ENCODE measurements at places on chromosomes 2 and 18.

DNA sequence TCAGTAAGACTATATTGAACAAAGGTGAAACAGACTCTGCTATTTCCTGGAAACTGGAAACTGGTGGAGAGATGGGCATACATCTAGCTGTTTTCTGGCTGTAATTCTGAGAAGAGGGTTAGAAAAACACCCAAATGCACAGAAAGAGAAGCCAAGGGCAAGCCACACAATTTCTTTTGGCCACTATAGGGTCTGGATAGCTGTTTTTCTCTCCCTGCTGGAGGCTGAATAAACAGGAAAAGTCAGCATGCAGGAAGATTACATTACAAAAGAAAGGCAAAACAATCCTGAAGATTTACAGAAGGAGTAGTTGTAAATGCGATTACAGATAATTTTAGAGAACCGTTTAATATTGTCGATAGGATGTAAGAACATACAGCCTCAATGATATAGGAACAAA is 186.2 kb upstream of the REG3G start:
- no peak for DNase-seq

DNA sequence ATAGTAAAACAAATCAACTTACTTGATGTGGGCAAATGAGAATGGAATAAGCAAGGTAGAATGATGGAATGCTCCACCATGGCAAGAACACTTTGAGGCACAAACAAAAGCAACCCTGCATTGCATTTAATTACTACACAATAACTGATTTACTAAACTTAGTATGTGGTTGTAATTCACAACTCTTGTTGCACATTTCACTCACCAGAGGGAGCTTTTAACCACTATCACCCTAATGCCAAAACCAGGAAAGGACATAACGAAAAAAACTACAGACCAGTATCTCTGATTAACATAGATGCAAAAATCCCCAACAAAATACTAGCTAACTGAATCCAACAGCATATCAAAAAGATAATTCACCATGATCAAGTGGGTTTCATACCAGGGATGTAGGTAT is 659.8 kb downstream of the CPS1 start:
- DNase-seq = no peak

DNA sequence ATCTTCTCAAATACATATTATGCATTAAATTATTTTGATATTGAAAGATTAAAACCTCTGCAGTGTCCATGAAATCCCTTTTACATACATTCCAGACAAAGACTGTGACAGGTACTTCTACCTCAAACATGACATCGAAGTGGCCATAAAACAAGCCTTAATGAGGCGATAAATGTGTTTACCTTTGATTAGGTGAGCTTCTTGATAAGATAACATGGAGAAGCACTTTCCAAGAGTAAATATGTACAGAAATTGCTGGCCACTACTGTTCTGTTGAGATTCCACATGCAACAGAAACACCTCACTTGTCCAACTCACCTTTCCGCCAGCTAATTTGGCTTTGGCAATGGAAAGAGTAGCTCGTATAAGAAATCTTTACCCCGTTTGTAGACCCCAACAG is 55.2 kb downstream of the ZEB2 start:
- no peak for DNase-seq

- no peak for DNase-seq
Measured at GRCh38 chr18:37565101-37565976, at the start of gene CELF4. TSS of gene CELF4 (minus strand) at chr18:37565798.

GRCh38 chr2:28356095-28356911 is 36.4 kb upstream of the FOSL2 start:
- DNase-seq = no peak

- DNase-seq = no peak
Measured at GRCh38 chr2:26011609-26011989, 22.3 kb upstream of the RAB10 start.

DNA sequence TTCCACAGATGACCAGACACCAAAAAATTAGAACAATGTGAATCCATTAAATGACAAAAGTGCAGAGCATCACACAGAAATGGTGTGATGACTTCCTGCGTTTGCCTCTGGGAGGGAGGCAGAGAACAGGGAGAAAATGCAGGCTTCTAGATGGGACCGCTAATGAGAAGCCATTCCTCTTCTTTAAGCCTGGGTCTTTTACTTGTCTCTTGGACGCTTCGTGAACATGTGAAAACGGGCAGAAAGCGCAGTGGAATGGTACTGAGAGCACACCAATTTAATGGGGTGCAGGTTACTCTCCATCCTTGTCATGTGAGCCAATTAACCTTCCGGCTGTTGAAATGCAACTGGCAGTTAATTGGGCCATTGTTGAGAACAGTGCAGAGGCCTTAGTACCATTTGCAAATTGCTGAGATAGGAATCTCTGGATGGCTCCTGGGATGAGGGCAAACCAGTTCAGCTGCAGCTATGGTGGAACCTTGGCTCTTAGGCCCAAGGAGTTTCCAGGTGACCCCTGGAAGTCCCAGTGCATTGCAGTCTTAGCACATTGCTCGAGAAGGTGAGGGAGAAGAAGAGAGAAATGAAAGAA is 210.4 kb upstream of the CXCR4 start:
- no peak for DNase-seq

DNA sequence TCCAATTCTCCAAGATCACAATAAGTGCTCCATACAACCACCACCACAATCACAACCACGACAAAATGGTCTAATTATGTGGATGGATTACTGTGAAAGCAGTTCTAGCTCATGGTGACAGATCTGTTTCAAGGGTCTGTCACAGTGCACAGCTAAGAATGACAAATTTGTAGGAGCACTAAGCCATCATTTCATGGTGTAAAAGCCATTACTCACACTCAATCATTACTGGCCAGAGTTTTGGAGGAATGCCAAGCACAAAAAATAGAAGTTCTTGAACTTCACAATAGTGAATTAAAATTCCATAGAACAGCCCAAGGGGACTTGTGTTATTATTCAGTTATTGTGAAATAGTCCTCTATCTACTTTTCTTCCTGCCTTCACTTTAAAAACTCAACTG is 2.3 kb downstream of the CPS1 start:
- no peak for DNase-seq

GRCh38 chr18:77082316-77082955 is 50.1 kb downstream of the MBP start:
- no peak for DNase-seq

DNA sequence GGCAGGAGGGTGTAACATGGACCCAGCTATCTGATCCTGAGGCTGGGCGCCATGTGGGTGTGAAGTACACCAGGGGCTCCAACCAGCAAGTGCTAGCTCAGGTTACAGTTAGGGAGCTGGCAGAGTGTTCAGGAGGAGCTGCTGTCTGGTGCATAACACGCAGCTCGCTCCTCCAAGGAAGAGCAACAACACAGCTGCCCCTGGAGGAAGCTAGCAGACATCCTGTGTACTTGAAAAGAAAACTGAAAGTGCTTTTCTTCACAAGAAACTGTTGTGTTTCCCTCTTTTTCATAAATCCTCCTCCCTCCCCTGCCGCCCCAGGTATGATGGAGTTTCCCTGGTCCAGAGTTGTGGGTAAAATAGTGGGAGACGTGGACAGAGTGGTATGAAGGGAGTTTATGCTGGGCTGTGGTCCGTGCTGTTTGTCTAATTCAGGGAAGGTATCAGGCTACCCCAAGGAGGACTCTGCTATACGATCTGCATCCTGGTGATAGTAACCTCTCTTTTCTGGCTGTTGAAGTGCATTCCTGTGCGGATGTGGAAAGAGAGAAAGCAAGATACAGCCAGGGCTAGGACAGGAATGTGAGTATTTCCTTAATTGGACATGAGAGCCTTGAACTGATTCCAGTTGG is 6.1 kb upstream of the LBH start:
- peak; percentile 48 for DNase-seq
